ENCODE measurements at places on chromosomes 3 and 15.

GRCh38 chr15:40633178-40633577 is 39.1 kb downstream of the KNL1 start:
- no peak for ATAC-seq

DNA sequence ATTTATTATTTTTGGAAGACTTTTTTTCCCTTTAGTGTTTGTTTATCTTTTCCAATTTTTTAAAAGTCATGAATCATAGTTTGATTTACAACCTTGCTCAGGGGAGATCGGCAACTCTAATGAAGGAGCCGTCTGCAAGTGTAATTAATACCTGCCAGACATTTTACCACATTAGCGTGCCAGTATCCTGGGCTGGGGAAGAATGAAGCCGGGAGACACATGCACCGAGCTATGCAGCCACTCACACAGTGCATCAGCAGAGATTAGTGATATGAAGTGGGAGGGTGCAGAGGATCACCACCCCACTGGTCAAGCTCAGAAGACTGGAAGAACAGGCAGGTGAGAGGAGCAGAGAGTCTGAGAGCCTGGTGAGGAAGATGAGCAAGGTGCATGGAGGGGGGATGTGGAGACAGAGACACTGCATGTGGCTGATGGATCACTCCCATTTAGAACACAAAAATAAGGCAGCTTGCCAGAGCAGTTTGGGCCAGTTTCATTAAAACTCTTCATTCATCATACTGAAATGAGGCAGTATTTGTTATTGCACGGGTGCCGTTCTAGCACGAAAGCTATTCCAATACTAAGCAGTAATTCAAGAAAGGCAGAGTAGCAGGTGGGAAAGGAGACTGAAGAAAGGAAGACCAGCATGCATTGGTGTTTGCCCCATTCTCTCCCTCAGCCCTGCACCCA is 821.6 kb downstream of the TUSC7 start:
- ATAC-seq: no peak

DNA sequence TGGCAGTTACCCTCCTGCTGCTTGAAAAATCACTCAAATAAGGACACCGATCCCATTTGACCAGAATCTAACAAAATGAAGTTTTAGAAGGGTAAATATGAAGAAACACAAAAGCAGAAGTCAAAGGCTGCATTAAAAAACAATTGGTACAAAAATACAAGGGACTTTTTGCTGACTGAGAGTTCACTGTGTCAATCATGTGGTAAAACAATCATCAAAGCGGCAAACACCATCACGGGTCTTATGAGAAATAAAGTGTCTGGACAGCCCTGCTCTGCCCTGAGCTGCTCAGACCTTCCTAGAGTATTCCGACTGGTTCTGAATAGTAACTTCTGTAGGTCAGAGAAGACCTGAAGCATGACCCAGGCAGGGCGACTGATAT is 137.2 kb upstream of the RAD18 start:
- no peak for ATAC-seq

DNA sequence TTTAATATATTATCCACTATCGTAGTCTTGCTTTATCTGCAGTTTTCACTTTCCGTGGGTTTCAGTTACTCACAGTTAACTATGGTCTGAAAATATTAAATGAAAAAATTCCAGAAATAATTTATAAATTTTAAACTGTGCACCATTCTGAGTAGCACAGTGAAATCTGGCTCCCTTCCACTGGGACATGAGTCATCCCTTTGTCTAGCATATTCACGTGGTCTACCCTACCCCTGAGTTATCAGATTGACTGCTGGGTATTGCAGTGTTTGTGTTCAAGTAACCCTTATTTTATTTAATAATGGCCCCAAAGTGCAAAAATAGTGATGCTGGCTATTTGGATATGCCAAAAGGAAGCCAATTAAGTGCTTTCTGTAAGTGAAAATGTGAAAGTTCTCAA is 539.5 kb upstream of the AGTR1 start:
- no peak for ATAC-seq

DNA sequence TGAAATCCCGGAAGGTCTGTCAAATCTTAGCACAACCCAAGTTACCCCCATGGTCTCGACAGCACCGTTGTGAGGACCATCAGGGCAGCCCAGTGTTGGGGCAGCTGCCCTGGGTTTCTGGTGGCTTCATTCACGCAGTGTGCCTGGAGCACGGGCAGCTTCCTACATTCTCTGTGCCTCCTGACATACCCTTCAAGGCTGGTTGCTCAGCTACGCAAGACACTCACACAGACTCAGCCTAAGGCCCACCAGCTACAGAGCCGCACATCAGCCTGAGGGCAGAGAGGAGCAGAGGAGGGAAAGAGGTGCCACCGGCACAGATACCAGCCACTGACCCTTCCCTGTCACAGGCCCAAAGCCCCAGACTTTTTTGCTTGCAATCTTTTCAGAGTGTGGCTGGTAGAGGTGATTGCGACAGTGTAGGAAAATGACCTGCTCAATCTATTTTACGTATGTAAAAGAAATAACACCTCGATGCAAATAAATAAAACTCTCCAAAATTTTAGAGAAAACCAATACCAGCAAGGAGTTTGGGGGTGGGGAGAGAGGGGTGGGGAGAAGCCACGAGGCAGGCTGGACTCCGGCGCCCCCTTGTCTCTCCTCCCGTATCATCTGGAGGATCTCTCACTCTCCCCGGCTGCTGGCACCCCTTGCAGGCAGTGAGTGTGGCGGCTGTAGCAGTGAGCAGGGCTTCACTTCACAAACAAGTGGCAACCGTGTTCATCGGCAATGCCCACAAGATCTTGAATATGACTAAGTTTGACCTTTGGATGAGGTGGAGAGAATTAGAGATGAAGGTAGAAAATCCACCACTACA is 12.7 kb downstream of the CSPG5 start:
- ATAC-seq: no peak

GRCh38 chr15:80061582-80061981 is 2.1 kb downstream of the ZFAND6 start:
- ATAC-seq: no peak

DNA sequence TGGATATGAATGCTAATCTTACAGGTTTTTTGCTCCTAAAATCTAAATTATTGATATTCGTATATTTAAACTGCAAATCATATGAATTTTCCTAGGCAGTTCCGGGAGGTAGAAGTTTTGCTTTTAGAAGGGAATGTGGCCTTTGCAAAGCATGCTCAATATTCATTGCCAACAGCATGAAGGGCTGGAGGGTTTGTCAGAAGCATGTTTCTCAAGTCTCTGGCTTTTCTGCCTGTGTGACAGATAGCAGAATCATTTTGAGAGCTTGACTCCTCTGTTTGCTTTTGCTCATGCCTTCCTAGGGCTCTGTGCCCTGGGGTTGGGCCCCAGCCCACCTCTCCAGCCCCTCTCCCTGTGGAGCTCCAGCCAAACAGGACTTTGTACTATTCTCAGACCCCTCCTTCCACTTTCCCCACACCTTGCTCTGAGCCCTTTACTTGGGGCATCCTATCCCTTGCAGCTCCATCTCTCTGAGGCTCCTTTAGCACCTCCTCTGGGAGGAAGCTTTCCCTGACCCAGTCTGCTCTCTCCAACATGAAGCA is 91.3 kb downstream of the ARNT2 start:
- no peak for ATAC-seq

GRCh38 chr3:27024493-27024892 is 344.7 kb downstream of the NEK10 start:
- ATAC-seq: no peak

DNA sequence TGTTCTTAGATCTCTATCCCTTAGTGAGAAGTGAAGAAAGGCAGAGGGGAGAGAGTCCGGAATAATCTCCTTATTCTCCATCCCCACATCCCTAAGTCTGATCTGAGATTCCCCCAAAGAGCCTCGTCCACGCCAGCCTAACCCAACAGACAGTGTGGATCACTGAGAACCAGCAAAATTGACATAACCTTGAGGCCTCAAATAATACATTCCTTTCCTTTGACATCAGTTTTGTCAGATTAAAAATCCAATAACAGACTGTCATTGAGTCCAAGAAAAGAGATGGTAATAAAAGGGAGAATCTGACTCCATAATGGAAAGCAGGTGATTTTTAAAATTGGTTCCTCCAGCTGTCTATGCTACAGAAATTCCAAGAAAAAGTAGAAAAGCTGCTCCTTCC is 7.7 kb upstream of the SIAH2 start:
- no peak for ATAC-seq

GRCh38 chr15:57251308-57251707 is 125.0 kb upstream of the CGNL1 start:
- no peak for ATAC-seq

All from activated T-helper 17 cell treated with anti-CD3 and anti-CD28 coated beads, Interleukin-2, amount 50 U/mL, for 72 hours (primary cell).